Inflammatory macrophage treated with lipopolysaccharide for 4 hours (primary cell): ENCODE measurements at places on chromosomes 2 and 18.

DNA sequence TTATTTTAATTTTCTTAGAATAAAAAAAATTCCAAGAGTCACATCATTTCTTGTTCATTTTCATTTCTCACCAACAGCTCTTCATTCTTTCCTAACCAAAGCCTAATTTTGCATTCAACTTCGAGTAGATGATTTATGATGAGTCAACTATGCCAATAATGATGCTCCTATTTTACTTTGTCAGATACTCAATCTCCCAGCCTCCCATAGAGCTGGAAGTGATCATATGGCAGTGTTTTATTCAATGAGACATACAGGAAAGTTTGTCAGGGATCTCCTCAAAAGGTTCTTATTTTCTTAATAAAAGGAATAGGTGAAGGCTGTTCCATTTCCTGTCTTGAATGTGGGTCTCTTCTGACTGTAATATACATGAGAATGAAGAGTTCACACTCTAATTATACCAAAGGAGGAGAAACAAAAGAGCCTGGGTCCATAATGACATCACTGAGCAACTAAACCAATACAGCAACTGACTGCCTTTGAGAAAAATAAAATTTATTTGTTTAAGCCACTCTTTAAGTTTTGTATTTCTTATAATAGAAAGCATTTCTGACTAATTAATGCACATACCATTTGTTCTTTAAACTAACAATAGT lies 231.2 kb upstream of the CYP26B1 start:
- no peak for DNase-seq

DNA sequence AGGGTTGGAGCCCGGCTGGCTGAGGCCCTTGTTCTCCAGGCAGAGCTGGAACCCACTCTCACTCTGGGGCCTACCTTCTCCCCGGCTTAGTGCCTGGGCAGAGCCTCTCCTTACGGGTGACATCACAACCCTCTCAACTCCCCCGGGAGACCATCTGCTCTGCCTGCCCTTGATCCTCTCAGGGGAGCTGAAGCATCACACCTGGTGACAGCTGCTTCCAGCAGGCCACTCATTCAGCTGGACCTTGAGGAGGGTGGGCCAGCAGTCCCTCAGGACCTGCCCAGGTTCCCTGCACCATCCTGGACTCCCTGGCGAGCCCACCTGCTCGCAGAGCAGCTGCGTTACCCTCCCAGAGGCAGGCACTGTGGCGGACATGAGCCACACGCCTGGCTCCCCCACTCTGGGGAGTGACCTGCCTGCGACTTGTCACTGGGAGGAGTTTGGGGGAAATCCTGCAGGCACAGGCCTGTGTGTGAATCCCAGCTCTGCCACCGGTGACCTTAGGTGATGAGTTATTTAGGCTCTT lies 13.1 kb downstream of the HS6ST1 start:
- DNase-seq: no peak

DNA sequence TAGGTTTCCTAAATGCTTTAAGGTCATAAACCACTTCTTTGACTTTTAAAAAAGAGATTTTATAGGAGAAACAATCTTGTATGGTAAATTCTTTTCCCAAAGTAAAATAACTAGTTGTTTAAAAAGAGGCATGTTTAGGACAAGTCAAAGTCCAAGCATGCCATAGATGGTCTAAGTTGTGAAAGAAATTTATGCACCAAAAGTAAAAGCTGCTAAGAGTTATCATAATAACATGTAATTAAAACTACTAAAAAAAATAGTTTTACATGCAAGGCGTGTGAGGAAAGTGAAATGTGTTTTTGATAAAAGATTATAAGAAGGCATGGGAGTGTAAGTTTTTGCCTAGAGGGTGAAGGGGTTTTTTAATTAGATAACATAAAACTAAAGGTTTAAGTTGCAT lies 22.5 kb downstream of the FAM210A start:
- no peak for DNase-seq

DNA sequence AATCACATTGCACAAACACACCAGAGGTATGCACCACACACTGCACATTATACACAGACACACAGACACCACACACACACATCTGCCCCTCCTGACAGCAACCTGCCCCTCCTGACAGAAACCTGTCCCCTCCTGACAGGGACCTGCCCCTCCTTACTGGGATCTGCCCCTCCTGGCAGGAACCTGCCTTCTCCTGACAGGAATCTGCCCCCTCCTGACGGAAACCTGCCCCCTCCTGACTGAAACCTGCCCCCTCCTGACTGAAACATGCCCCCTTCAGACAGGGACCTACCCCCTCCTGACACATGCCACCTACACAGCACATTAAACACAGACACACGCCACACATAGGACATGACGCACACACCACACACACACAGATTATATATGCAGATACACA lies 88.9 kb downstream of the PXDN start:
- no peak for DNase-seq

DNA sequence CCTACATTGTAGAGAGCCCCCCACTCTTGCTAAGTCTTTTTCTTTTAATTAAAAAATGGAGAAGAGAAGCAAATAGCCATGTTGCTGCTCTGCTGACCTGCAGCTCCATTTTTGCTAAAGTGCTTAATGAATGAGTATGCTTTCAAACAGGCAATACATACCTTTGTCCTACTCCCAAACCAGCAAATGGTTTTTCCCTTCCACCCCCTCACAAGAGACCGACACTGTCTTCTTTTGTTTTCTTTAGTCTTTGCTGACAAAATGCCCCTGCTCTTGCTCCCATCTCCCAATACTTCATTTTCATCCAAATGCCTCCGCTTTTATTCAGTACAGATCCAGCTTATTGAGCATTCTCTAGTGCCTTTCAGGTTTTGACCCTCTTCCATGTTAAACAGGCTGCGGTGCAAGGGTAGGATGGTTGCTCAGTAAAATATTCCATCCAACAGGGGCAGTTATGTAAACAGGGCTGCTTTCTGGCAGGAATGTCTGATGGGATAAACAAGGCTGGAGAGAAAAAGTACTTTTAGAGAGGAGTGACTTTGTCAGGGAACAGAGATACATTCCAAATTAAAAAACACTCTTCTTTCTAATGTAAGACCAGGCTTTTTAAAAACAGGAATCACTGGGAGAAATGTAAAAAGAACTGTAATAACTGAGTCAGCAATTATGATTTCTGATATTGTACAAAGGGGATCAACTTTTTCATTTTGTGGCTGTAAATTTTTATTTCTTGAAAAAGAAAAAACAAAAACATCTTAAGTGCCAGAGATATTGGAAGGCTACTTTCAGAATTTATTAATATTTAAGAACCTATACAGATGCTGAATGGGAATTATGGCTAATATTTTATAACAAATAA lies 136.8 kb downstream of the MEP1B start:
- no peak for DNase-seq

DNA sequence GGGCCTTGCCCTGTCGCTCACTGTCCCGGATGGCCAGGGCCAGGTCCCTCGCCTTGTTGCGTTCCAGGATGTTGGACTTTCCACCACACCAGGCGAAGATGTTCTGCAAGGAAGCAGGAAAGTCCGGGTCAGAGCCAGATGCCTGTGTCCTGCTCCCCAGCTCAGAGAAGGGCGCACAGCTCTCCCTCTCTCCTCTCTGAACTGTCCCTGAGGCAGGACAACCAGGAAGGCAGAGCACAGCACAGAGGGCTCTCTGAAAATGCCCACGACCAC lies 11.0 kb downstream of the CAPG start:
- DNase-seq: no peak

DNA sequence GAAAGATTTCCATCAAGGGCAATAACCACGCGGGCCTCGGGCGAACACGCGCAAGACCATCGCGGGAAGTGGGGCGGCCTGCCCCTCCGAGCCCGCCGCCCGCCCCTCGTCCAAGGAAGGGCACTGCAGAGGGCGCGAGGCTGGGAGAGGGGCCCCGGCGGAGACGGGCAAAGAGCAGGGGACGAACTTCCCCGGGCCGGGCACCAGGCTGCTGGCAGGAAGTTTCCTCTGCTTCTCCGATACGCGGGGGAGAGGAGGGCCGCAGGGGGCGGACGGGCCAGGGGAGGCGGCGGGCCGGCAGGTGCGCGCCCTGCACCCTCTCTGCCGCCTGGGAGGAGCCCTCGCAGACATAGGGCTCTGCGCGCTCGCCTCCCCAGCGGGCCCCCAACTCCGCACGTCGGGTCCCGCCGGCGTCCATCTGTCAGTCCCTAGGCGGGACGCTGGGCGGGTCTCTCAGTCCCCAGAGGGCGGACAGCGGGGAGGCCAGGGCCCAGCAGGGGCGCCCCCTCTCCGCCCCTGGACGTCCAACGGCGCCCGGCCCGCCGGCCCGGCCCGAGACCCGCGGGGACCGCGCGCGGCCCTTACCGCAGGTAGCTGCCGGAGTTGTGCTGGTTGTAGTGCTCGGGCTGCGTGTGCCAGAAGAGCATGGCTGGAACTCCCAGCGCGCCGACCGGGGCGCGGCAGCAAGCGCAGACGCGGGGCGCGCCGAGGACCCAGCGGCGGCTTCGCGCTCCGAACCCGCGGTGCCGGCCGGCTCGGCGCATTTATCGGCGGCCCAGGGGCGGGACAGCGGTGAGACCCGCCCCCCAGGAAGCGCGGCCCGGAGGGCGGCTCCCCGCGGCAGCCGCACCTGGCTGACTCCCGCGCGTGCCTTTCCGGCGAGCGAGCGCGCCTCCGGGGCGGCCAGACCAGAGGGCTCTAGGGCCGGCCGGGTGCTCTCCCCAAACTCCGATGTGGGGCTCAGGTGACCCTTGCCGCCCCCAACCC lies at the start of gene TFCP2L1:
TFCP2L1 (minus strand) TSS at position 740 of the 987 bp plus-strand sequence; CDS start at position 647, 93 bp downstream.
- DNase-seq: no peak

DNA sequence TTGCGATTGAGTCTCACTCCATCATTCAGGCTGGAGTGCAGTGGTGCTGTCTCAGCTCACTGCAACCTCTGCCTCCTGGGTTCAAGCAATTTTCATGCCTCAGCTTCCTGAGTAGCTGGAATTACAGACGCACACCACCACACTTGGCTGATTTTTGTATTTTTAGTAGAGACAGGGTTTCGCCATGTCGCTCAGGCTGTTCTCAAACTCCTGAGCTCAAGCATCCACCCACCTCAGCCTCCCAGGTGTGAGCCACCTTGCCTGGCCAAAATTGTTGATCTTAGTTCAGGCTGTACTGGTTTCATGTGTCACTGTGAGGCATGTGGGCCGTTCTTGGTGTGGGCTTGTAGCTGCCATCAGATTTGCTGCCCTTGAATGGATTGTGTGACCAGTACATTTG lies 18.1 kb downstream of the CD8A start:
- no peak for DNase-seq

- DNase-seq: peak; percentile 50
Measured at GRCh38 chr2:226307487-226308322, 491.9 kb downstream of the IRS1 start.

DNA sequence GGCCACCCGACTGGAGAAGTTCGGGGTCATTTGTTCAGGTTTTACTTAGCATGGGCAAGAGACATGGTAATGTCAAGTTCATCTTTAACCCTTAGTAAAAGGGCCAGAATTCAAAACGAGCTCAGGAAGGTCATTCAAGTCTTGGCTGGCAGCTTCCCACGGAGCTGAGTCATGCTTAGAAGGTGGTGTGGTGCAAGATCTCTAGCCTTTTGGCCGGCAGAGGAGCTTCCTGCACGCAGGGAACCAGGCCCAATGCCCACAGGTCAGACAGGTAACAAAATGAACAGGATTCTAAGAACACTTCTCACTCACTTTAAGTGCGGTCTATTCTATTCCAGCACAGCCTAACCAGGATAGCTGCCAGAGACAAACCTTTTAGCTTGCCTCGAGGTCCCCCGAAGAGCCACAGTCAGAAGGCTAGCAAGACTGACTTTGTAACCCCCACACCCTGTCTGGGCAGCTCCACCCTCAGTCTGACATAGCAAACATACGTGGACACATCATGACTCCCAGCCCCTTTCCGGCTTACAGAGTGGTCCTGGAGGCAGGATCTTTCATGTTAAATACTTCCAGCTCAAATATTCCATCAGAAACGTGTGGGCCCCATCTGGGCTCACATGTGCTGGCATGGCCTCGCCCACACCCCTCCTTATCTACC lies 292.7 kb downstream of the BCL11A start:
- DNase-seq: peak; percentile 49

DNA sequence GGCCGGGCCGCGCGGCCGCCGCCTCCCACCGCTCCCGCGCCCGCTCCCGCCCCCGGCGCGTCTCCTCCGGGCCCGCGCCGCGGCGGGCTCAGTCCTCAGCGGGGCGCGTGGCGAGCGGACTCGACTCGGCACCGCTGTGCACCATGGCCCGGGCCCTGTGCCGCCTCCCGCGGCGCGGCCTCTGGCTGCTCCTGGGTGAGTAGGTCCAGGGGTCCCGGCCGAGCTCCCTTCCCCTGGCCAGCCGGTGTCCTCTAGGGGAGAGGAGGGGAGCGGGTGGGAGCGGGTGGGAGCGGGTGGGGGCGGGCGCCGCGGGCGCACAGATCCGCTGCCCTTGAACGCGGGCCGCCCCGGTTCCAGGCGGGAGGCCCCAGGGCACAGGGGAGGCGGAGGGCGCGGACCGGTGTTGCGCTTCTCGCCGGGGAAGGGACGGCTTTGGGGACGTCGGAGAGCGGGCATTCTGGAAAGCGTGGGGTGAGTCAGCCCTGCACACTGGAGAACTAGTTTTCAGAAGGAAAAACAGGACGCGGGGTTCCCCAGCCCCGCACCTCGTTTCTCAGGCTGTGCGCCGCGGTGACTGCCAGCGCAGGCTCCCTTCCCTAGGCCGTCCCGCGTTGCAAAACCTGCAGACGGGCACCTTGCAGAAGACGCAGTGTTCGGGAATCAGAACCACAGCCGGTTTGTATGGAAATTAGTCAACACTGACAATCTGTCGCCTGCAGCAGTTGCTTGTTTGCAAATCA lies at the start of gene RAMP1:
RAMP1 (plus strand) TSS at position 91 of the 740 bp plus-strand sequence; CDS start at position 144, 53 bp downstream.
- peak; percentile 19 for DNase-seq

GRCh38 chr2:170141865-170142264 lies 36.1 kb upstream of the MYO3B start:
- no peak for DNase-seq

- no peak for DNase-seq
Measured at GRCh38 chr2:100057901-100058261, 84.5 kb downstream of the AFF3 start.

- peak; percentile 36 for DNase-seq
Measured at GRCh38 chr2:215775106-215775505, 238.2 kb downstream of the MREG start.

DNA sequence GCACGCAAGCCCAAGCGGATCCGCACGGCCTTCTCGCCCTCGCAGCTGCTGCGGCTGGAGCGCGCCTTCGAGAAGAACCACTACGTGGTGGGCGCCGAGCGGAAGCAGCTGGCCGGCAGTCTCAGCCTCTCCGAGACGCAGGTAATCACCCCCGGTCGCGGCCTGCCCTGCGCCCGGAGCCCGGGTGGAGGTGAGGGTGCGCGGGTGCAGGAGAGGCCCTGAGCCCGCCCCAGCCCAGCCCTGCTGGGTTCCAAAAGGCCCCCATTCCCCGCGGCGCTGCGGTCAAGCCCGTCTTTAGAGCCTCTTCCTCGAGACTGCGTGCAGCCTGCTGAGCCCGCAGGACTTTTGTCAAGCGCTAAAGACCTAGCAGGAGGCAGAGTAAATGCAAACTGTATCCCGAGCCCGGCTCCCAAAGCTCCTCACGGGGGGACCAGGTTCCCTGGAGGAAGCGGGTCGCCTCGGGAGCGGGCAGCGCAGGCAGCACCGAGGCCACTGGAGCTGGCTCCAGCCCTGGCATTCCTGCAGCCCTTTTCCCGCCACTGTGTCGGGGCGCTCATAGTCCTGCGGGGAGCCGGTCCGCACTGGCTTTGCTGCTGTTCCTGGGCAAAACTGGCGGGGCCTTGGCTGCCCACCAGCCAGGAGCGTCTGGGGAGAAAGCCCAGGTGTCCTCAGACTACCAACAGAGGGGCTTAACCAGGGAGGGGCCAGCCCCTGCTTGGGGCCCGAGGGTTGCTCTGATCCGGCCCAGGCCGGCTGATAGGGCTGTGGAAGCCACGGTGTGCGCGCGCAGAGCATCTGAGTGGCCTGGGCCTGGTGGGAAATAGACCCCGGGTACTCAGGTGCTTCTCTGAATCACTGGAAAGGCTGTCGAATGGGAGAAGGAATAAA lies 7.3 kb downstream of the EMX1 start:
- no peak for DNase-seq

GRCh38 chr2:8710951-8711350 lies 29.1 kb downstream of the ID2 start:
- DNase-seq: no peak
